Hepatocyte (in vitro differentiated cells): ENCODE measurements at places on chromosomes 7 and 10. TPM values are rescaled to one million over a fixed set of nuclear protein-coding genes. Genes with fewer than 3 reads are reported as not detected.

DNA sequence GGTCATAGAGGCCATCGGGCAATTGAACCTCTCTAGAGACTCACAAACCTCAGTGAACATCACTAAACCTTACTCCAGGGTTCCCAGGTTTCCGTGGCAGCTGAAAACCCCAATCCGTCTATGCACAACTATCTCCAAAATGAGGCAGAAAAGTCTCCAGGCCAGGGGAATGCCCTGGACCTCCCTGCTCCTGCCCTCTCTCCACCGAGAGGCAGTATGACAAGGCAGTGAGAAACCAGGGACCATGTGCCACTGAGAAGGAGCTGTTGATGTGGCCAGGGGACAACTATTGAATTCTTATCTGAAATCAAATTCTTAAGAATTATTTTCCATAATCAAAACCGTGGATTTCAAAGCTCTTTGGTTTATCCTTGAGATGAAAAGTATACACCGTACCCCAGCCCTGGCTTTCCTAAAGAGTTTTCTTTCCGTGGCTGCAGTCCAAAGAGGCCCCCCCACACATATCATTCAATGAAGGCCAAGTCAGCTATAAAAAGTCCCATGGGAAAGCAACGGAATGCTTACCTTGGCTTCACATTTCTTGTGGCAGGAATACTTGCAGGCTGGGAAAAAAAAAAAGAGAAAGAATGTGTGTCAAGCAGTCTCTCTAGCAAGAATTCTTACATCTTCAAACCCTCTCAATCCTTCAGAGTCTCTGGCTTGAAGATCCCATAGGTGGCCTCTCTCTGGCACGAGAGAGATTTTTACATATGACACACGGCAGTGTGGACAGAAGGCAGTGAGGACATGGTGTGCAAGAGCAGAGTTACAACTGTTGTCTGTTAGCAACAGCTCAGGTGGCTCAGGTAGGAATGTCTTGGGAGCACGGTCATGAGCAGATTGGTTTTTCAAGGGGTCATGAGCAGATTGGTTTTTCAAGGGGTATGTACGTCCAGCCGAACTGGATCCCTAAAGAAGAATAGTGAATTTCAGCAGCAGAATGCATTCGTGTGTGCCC, 75.2 kb downstream of the TNS3 start:
- no peak for DNase-seq

GRCh38 chr10:115829521-115830205, 443.3 kb downstream of the GFRA1 start:
- DNase-seq: peak; percentile 12

- DNase-seq: peak; percentile 77
Measured at GRCh38 chr10:3887885-3888476, 103.0 kb upstream of the KLF6 start.

DNA sequence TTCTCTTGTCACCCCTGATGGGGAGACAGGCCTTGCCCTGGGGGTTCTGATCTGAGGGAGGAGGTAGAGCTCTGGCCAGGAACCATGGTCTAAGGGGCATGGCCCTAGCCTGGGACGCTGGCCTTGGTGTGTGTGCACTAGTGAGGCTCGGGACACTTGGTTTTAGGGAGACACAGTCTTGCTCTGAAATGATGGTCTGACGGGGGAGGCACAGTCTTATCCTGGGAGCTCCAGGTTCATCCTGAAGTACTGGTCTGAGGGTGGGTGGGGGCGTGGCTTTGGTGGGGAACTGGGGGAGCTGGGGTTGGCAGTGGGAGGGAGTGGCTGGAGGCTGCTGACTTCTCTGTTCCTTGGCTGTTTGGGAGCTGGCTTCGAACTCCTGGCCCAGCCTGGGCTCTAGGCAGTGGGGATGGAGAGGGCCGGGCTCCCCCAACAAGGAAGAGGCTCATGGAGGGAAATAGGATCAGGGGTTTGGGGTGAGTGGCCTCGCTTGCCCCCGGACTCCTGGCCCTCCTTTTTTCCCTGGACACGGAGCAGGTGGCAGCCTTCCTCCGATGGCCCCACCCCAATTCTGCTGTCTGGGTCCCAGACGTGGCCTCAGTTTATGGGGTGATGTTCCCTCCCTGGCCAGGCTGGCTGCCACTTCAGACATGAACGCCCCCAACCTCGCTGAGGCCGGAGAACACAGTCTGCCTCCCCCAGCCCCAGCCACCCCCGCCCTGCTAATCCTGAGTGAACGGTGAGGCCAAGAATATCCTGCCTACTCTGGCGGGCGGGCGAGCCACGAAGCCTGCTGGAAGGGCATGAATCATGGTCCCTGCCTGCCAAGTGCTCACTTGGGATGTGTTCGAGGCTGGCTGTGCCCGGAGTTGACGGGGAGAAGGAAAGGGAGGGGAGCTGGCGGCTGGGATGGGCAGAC, 43.5 kb downstream of the TMEM270 start:
- DNase-seq: no peak

DNA sequence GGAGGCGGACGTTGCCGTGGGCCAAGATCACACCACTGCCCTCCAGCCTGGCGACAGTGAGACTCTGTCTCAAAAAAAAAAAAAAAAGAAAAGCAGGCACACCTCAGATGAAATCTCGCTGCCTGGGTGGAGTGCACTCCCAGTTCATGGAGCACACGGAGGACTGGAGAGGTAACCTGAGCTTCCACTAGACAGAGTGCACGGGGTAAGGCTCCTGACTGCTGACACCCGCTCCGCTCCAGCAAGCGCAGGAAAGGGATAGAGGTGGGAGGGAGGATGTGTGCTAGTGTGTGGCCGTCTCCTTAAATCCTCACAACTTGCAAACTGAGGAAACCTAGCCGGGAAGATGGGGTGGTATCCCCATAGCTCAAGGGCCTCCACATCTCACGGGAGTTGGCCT, 50.8 kb downstream of the FAM53B start:
- no peak for DNase-seq

GRCh38 chr7:117811696-117812095, 61.5 kb downstream of the CTTNBP2 start:
- no peak for DNase-seq

DNA sequence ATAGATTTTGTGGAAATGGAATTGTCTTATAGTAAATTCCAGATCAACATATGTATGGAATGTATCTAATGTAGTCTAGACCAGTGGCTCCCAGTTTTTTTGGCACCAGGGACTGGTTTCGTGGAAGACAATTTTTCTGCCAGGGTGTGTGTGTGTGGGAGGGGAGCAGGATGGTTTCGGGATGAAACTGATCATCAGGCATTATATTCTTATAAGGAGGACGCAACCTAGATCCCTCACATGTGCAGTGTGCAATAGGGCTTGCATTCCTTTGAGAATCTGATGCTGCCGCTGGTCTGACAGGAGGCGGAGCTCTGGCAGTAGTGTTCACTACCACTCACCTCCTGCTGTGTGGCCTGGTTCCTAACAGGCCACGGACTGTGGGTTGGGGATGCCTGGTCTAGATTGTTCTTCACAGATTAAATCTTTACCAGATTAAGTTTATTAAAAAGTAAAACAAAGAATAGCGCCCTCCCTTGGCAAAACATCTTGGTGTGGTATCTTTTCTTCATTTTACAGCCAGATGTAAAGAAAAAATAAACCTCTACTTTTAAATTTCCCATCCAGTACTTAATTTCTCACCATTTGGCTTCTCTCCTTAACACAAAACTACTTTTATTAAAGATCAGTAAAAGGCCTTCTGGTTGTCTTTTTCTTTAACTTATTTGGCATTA, 48.4 kb downstream of the SEPTIN7 start:
- no peak for DNase-seq

DNA sequence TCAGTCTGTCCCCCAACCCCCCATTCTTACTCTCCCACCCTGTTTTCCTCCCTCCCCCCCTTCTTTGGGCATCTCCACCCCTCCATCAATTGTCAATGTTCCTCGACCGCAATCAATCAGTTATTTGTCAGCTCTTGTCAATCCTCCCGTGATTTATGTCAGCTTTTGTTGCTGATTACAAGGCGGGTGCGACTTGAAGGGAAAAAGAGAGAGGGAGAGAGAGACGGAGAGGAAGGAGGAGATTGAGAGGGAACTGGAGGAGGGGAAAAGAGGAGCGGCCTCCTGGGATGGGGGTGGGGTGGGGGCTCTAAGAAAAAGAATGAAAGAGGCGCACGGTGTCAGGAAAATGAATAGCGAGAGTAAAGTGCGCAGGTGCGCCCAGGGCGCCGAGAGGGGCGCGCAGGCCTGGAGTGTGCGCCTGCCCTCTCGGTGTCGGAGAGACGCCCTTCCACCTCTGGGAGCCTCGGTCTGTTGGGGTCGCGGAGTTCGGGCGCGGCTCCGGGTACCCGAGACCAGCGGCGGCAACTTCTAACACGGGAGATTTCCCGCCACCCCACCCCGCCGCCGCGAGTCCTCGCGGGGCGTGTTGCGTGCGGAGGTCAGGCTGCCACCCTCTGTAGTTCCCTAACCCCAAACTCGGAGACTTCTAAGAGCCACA, 1.1 kb upstream of the ZNF503 start:
- peak; percentile 87 for DNase-seq

DNA sequence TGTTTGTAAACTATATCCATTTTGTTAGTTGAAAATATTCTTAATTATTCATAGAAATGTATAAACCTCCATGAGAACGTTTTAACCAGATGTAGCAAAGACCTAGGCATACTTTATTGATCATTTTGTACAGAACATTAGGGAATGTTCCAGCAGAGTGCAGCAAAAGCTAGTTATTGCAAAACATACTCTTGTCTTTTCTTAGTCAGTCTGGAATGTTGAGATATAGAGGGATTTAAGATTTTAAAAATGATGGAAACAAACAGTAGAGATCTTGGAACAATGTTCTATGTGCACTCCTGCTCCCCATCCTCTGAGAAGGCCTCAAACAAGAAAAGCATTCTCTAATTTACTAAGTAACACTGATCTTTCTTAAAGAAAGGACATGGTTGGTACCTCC, 292.1 kb downstream of the BBS9 start:
- DNase-seq: no peak

DNA sequence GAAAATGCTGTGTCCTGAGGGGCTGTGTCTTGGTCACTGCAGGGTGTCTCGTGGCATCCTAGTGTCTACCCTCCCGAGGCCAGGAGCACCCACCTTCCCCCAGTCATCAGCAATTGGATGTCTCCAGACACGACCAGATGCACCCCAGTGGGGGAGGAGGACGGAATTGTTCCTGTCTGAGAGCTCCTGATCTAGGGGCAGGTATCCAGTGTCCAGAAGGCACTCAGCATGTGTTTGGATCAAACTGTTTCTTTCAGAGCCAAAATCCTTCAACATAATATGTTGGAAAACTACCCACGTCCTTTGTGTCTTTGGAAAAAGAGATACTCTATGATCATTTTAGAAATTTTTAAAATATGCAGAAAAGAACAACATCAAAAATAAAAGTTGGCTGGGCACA, 16.9 kb downstream of the PRKRIP1 start:
- DNase-seq: no peak

DNA sequence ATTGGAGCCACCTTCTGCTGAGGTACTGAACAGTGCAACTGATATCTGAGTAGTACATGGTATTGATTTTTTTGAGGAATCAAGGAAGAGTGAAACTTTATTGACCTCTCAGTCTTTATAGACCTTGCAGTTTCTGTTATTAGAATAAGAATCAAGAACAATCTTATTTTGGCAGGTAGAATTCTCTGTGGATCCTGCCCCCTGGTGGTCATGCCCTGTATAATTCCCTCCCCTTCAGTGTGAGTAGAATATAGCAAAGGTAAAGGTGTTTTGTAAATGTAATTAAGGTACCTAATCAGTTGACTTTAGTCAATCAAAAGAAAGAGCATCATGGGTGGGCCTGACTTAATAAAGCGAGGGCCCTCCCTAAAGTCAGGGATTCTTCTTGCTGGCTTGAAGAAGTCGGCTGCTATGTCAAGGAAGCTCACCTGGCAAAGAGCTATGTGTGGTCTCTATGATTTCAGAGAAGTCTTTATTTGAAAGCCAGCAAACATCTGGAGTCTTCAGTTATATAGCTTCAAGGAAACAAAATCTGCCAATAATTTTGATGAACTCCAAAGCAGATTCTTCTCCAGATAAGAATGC, 142.8 kb downstream of the LSM5 start:
- peak; percentile 12 for DNase-seq

The OPN1SW gene
- polyA plus RNA-seq: 0.80 TPM in 1 of 2 replicates, not detected in the other

The C10orf90 gene
- not detected in 2 replicates for polyA plus RNA-seq

The CNNM1 gene
- 2.2 and 2.5 TPM in 2 replicates for polyA plus RNA-seq

The CDC14C gene
- polyA plus RNA-seq: not detected in 2 replicates

The PWWP2B gene
- 10.7 and 12.7 TPM in 2 replicates for polyA plus RNA-seq

The SLC26A4 gene
- 0.35 TPM in 1 of 2 replicates, not detected in the other for polyA plus RNA-seq
